ENCODE measurements at places on chromosomes 6 and 20.

DNA sequence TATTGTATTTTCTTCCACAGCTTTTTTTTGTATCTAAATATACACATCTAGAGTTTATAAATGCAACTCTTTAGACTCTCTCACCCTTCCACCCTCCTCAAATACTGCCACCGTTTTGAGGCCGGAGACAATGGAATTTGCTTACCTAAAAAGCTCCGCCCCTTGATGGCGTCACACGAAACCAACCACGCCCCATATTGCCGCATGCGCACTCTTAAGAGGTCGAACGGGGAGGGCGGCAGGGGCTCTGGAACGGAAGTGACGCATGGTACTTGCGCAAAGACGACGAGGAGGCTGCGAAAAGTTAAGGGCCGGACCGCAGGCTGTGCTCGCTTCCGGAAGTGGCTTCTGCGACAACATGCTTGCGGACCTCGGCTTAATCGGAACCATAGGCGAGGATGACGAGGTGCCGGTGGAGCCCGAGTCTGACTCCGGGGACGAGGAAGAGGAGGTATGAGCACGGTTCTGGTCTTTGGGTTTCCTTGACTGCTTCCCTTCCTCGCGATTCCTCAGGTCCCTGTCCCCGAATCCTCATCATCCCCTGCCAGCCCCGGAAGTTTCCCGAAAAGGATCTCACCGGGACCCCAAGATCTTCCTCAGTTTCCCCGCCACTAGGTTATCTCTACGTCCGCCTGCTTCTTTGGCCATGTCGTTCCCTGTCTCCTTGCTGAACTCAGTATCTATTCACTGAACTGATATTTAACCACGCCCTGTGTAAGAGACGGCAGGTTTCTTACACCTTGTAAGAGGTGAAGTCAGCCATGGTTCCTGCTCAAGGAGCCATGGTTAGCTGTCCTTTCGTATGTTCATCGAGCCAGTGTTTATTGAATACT lies at the start of gene DDX27:
TSS of gene DDX27 (plus strand) at position 326 of the 833 bp plus-strand sequence. CDS start at position 359, 33 bp downstream.
- DNase-seq: peak; percentile 95

- DNase-seq: no peak
Measured at GRCh38 chr6:107646176-107646575, 156.3 kb downstream of the SOBP start.

DNA sequence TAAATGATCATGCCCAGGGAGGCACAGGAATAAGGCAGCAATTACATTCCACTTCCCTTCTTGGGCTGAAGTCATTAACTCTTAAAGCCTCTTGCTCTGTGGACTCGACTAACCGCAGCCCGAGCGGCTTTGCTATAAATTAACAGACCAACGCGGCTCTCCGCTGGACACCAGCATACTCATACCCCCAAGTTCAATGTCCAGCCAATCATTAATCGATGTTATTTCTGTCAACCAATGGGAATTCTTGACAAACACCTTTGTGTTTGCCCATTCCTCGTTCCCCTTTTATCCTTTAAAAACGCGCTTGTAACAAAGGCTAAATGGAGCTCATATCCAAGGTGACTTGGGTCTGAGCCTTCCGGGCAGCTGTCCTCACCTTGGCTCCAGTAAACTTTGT lies 183.1 kb upstream of the RALGAPA2 start:
- DNase-seq: no peak

- DNase-seq: peak; percentile 79
Measured at GRCh38 chr6:43699564-43700186, 12.1 kb upstream of the MRPS18A start.

GRCh38 chr6:147930745-147931144 lies 411.9 kb upstream of the SASH1 start:
- no peak for DNase-seq

GRCh38 chr6:170253226-170253909 lies 37.5 kb downstream of the DLL1 start:
- no peak for DNase-seq

- peak; percentile 97 for DNase-seq
Measured at GRCh38 chr6:72363844-72364740, 257.8 kb upstream of the KCNQ5 start.

- peak; percentile 81 for DNase-seq
Measured at GRCh38 chr6:54813892-54814291, 32.7 kb upstream of the FAM83B start.

GRCh38 chr6:45504947-45505346 lies 127.2 kb upstream of the SUPT3H start:
- peak; percentile 98 for DNase-seq

DNA sequence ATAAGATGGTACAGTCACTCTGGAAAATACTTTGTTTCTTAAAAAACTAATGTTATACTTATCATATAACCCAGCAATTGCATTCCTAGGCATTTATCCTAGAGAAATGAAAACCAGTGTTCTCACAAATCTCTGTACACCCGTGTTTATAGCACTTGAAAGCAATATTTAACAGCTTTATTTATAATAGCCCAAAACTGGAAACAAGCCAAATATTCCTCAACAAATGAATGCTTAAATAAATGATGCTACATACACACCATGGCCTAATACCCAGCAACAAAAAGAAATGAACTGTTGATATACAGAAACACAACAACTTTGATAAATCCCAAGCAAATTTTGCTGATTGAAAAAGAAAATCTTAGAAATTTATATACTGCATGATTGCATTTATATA lies 51.3 kb downstream of the GFRA4 start:
- DNase-seq: no peak

DNA sequence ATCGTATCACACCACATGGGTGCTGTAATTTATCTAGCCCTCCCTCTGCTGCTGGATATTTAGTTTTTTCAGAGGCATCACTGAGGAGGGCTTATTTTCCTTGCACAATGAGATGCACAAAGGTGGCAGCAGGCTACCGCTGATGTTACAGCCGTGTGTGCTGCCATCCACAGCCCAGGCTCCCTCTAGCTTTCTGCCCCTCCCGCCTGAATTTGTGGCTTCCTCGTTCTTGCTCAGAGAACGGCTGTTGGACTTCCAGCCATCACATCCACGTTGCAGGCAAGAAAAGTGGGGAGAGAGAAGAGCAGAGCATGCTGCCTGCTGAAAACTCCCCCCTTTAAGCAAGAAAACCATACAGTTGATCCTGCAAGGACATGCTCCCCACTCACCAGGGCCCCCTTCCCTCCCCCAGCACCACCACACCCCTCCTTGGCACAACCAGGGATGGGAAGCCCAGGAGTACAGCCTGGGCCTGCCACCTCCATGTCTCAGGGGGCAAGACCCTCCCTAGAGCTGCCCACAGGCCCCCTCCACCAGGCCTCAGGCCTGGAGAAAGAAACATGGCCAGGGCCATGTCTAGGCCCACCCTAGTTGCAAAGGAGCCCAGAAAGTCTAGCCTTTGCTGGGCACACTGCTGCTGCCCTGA lies 102.6 kb downstream of the MRPL14 start:
- DNase-seq: no peak

DNA sequence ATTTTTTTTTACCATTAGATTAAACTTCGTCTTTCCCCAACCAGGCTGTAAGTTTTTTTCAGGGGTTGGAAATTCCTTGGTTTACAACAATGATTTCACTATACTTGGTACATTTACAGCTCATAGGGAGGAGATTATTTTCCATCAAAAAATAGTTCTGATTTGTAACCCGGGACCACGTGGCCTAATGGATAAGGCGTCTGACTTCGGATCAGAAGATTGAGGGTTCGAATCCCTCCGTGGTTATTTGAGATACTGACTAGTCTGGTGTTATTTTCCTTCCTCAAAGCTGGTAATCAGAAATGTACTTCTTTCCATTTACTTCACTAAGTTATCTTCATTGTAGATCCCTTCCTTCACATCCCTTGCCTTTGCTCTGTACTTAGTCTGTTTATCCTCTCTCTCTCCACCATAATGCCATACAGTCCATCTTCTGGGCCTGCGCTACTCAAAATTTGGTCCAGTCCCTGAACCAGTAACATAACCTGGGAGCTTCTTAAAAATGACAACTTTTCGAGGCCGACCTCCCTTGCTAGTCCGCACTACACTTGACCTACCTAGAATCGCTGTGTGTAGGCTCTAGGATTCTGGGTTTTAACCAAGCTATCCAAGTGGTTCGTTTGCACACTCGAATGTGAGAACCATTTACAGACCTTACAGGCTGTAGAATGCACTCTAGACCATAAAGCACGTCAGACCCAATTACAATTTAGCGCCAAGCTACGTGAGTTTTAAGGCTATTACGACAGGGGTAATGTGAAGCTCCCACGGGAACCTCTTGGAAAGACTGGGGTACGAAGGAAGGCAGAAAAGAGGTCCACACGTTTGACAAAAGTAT lies 42.1 kb upstream of the BTN3A2 start:
- peak; percentile 90 for DNase-seq

GRCh38 chr20:42635699-42636411 lies 553.9 kb downstream of the PTPRT start:
- no peak for DNase-seq

DNA sequence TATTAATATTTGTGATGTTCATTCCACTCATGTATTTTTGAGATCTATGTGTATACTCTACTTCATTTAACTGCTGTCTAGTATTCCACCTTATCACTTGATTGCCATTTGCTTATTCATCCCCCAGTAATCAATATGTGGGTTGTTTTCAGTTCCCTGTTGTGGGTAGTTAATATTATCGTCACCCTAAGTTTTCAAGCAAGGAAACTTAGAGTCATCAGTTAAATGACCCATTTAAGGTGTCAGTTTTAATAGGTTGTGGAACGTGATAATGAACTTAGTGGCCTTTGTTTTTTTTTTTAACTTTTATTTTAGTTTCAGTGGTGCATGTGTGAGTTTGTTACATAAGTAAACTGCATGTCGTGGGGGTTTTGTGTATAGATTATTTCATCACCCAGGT lies 90.3 kb downstream of the SLC24A3 start:
- no peak for DNase-seq

GRCh38 chr6:119620846-119621555 lies 271.4 kb upstream of the MAN1A1 start:
- DNase-seq: peak; percentile 93

- no peak for DNase-seq
Measured at GRCh38 chr6:113625850-113626249, 231.3 kb upstream of the MARCKS start.

- peak; percentile 57 for DNase-seq
Measured at GRCh38 chr6:140379919-140380318, 1005.5 kb upstream of the CITED2 start.

DNA sequence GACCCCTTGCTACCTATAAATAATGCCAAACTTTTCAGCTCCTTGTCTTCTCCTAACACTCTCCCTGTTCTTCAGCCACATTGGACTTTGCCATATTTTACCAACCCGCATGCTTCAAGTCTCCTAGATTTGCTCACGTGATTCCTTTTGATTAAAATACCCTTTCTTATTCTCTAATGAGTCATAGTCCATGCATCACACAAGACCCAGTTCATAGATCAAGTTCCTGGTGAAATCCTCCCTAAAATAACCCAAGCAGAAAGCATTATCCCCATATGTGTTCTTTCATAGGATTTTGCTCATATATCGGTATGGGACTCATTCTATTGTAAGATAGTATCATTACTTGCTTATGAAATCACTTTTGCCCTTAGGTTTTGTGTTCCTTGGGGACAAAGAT lies 108.9 kb upstream of the STXBP5 start:
- DNase-seq: no peak

GRCh38 chr6:148932731-148933130 lies 185.9 kb downstream of the UST start:
- DNase-seq: peak; percentile 76

DNA sequence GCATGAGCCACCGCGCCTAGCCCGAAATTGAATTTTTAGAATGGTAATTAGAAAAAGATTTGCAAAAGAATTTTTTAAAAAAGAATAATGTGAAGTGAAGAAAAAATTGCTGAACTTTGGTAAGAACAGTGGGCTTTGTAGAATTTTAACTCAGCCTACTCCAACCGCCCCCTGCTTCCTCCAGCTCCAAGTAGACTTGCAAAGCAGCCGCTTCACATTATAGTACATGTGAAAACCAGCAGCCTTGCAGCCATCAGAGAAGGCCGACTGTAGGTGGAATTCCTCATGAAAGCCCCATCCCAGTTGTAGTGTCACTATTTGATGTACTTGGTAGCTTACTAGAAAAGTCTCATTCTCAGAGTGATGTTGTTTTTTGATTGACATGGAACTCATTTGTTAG lies 835.6 kb downstream of the TBC1D32 start:
- no peak for DNase-seq

GRCh38 chr6:124684621-124685020 lies 277.6 kb upstream of the RNF217 start:
- DNase-seq: no peak

GRCh38 chr20:58436868-58437645 lies 48.0 kb downstream of the VAPB start:
- DNase-seq: no peak

DNA sequence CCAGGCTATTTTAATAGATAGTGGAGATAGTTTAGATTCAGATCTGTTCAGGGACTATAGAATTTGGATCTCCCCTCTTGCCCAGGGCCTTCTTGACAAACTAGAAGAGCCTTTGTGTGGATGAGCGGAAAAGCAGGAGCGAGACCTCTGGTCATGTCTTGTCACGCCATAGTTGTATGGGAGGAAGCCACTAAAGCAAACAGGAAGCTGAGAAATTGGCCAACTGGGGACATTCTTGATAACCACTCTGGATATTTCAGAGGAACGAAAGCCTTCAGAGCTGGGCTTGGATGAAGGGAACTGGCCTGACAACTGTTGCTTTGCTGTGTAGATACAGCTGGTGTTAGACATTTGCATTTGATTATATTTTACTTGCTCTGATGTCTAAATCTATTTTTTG lies 54.1 kb upstream of the EXOC2 start:
- no peak for DNase-seq

DNA sequence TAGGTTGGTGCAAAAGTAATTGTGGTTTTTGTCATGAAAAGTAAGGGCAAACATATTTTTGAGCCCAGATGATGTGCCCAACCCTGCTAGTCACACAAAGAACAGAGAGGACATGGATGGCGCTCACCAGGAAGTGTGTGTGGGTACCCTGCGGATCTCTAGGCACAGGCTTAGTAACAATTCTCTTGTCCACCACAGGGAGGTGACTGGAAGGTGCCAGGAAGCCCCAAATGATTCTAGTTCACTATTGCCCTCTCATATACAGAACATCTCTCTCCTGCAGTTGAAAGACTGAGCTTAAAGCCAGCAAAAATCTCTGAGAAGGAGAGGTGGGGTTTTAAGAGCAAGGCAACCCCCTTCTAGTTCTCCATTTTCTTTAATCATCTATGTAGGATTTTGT lies 272.1 kb upstream of the TAB2 start:
- DNase-seq: no peak

- DNase-seq: no peak
Measured at GRCh38 chr6:12369355-12369754, 79.2 kb downstream of the EDN1 start.

DNA sequence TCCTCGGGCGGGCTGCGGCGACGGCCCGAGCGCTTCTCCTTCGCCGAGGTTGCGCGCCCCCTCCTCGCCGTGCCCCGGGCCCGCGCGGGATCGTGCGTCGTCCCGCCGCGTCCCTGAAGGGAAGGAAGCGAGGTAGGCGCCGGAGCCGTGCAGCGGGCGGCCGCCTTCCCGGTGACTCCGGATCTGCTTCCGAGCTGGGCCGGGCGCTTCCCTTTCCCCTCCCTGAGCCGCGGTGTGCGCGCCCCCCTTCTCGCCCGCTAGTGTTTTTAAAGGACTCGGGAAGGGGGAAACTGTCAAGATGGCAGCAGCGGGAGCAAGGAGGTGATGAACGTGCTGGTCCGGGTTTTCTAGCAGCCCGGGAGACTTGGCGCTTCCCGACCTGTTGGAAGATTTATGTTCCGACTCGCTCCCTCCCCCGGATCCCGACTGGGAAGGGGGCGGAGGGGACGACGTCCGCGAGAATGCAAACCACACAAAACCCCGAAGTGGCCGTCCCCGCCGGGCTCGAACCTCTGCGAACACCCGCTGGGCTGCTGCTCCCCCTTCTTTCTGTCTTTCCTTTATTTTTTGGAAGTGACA lies 744 bp upstream of the FOXO3 start:
- peak; percentile 81 for DNase-seq

GRCh38 chr6:112478036-112478435 lies 130.9 kb downstream of the RFPL4B start:
- no peak for DNase-seq

Data from amniotic epithelial cell (primary cell).